Tongue (tissue), 3 donors: ENCODE measurements at places on chromosomes 1 and 21.

DNA sequence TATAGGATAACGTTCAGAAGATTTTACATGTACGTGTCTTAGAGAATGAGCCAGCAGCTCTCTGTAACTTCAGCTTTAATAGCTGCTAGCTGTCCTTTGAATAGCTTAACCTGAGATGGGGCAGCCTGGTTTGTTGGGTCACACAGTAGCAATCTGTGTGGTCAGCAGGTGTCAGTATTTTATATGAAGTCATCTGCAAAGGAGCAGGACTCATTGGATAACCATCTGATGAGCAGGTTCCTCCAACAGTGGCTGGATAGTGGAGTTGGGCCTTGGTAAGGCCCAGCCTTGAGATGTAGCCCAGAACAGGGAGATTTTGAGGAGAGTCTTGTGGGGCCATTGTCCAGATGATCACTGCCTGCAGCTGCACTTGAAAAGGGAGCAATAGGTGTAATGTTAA lies 6.4 kb downstream of the GSTM5 start:
- DNase-seq, result no peak

GRCh38 chr1:147622731-147623130 lies 47.6 kb downstream of the ACP6 start:
- DNase-seq, result no peak

DNA sequence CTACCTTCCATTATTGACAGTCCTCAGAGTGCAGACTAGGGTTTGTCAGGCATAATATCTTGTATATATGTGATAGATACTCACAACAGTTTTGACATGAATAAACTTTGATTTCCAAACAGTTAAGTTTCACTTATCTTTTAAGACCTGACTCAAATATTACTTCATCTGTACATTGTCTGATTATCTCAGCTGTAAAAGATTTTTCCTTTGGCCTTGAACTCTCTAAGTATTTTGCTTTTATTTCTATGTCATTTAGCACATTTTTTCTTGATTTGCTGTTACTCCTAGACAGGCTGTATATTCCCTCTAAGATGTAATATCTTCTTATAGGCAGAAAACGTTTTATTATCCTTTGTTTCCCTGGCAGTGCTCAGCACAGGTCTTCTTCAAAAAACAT lies 65.6 kb upstream of the DMRTA2 start:
- DNase-seq, result no peak

- DNase-seq, result no peak
Measured at GRCh38 chr1:74753104-74753503, 20.2 kb downstream of the TYW3 start.

- no peak for DNase-seq
Measured at GRCh38 chr21:31204801-31205200, 139.3 kb downstream of the TIAM1 start.

GRCh38 chr1:26145041-26145959 lies 13.6 kb upstream of the FAM110D start:
- DNase-seq, result peak; percentile 91

DNA sequence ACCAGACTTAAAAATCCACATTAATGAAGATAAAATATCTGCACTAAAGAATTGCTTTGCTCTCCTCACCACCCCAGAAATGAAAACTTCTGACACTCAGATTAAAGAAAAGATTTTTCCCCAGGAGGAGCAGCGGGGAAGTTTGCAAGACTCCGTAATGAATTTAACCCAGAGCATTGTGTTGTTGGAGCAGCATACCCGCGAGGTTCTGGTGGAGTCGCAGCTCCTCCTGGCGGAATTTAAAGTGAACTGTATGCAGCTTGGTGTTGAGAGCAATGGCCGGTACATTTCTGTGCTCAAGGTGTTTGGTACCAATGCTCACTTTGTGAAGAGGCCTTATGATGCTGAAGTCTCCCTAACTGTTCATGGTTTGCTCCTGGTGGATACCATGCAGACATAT lies 46.4 kb downstream of the VPS13D start:
- DNase-seq, result peak; percentile 57

- no peak for DNase-seq
Measured at GRCh38 chr1:56436912-56437417, 142.4 kb downstream of the PLPP3 start.

DNA sequence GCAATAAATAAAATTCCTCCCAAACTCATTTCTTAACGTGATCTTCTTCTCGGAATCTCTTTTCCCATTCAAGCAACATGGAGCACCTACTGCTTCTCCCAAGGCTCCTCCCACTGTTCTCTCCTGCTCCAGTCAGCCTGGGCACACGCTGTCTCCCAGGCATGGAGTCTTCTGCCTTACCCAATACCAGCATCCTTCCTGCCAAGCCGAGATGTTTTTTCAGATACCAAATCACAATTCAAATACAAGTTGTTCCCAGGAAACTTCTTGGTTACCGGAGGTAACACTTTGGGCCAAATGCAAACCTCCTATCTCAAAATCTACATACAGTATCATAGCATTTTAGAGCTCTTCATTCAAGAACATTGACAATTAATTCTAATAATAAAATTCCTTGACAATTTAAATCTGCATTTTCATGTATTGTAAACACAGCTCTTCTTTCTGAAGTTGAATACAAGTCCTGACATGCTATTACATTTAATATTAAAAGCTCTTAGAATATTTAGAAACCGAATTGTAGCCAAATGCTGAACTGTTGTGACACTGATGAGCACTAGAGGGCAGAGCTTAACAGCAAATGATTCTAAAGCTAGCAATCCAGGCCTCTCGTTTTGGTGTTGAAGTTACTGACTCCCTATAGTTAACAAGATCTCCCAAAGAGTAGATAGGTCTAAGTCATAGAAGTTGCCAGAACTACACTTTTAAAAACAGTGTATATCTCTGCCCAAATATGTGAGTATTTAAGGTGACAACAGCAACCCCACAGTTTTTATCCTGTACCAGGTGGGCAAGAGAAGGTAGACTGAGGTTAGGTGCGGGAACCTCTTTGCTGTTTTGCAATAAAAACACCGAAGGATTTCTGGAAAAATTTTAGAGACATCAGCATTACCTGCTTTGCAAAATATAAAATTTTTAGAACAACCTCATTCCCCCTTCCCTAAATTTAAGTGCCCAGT lies 52.3 kb downstream of the BCAR3 start:
- DNase-seq, result peak; percentile 89

DNA sequence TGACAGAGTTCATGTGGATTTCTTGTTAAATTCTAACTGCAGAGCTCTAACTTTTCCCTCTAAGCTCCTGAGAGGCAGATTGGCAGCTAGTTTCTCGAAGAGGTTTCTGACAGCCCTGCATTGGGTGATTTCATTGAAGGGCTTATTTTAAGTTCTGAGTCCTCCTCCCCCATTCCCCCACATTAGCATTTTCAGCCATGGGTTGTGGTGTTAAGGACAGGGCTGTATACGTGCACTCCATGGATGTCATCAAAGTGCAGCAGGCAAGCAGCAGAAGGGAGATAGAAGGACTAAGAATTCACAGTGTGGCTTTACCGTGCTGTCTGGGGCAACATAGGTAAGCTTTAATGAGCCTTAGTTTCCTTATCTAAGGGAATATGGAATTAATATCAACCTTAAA lies 19.0 kb downstream of the CRYZ start:
- no peak for DNase-seq

DNA sequence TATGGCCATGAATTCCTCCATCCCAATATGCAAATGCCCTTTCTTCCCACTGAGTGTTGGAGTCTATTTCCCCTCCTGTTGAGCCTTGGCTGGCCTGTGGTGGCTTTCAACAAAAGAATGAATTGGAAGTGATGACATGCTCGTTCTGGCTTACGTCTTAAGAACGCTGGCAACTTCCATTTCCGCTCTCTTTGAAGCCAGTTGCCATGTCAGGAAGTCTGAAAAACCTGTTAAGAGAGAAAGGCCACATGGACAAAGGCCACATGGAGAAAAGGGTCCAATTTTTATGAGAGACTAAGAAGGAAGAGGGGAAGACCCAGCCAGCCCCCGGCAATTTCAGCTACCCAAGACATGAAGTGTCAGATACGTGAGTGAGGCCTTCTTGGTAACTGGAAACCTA lies 45.6 kb upstream of the GADD45A start:
- DNase-seq, result no peak

DNA sequence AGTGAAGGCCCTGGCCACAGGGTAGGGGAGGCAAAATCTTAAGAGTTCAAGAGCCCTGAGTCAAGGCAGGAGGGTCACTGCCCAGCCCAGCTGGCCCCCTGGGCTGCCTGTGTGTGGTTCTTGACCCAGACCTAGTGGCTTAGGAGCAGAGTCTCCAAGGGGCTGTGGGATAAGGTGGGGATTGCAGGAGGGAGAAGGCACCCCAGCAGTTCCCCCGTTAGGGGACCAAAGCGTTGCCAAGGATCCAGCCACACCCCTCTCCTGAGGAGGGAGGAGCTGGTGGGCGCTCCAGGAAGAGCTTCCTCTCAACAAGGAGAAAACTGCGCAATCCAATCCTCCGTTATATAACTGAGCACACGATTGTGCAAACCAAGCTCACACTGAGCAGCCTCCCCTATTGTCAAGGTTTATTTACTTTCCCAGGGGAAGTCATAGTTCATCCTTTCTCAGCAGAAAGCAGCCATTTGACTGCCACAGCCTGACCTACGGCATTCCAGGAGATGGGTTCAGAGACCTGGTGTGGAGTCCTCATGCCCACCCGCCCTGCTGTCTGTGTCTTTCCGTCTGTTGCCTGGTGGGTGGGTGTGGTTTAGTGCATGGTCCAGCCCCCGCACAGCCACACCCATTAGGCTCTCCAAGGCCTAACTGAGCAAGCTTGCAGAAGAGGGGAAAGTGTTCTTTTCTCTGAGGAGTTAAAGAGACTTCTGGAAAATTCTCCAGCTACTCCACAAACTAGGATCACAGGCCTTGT lies 3.5 kb downstream of the EPHX1 start:
- peak; percentile 46 for DNase-seq

GRCh38 chr1:153538315-153538821 lies 2.4 kb downstream of the S100A5 start:
- no peak for DNase-seq

DNA sequence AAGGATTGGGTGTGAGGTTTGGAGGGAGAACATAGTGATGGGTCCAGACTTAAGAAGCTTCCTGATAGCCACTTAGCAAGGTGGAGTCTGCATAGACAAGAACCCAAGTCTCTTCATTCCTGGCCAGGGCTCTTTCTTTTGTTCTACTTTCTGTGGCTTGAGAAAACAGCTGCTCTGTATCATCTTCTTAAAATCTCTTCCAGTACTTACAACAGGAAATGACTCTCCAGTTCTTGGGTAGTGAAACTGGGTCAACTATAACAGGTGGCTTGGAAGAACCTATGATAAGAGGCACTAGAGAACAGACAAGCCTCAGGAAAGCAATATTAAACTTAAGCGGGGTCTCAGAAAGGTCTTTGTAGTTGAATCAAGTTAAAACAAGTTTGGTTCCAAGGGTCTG lies 148.1 kb upstream of the USP24 start:
- peak; percentile 53 for DNase-seq

DNA sequence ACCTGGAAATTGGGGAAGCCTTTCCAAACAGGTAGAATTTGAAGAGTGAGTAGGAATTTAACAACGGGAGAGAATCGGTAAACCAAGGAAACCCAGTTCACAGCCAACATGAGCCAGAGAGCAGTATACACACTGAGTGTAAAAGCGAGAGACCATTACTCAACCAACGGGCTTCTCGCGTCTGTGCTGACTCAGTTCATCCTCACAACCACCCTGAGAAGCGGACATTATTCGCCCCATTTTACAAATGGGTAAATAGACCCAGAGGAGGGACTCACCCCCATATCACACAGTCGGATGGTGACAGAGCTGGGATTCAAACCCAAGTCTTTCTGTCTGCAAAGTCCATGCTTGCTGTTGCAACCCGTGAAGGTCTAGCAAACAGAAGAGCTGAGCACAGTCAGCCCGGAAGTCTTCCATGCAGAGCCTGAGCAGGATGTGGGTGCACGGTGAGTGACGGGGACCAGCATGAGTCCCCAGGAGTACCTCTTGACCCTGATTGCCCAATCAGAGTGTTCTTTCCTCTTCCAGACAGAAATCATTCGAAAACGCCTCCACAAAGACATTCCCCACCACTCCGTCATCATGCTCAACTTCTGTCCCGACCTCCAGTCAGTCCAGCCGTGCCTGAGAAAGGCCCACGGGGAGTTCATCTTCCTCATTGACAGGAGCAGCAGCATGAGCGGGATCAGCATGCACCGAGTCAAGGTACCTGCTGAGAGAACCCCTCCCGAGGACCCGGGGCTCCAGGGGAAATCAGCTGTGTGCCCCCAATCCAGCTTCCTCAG lies 32.3 kb downstream of the VWA5B1 start:
- no peak for DNase-seq

GRCh38 chr21:36689324-36689723 lies 9.6 kb upstream of the SIM2 start:
- DNase-seq, result no peak

DNA sequence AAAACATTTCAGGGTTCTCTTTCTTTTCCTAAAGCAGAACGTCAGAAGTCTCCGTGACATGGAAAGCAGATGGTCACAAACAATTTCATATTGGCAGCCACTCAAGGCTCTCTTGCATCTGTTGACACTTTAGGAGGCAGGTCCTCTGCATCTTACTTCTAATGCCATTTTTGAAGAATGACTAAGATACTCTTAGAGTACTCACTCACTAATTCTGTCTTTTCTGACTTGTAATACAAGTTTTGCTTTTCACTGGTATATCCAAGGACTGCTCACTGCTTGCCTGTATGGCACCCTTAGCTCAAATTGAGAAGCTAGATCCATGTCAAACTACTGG lies 68.3 kb downstream of the PRRX1 start:
- peak; percentile 93 for DNase-seq

DNA sequence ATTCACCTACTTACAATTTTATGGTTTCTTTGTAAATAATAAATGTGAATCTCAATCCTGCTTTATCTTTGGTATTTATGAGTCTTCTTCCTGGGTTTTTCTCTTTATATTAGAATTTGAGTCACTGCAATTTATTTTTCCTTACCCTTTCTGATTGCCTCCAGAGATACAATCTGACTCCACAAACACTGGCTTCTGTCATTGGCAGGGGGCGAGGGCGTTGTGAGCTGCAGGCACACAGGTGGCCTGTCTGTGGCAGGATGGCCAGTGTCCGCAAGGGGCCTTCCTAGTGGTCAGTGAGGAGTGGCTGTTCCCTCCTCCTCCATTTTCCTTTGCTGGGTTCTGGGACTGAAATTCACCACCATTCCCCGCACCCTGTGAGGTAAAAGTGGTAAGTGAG lies 2.0 kb upstream of the MTARC1 start:
- DNase-seq, result no peak

- no peak for DNase-seq
Measured at GRCh38 chr21:42193721-42194120, 25.2 kb upstream of the ABCG1 start.

DNA sequence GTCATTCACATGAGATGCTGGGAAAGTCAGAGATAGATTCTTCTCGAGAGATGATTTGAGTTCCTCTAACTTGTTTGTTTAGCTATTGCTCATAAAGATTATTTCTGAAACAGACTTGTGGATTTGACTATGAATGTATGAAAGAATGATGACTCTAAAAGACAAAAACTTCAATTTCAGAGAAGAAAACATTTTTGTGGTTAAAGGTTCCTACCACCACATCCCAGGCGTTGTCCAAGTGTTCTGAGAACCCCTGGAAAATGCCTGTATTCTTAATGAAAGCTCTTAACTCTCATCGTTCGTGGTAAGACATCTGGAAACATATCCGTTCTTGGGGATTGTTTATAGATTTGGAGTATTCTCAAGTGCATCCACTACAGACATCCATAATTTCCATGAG lies 228.7 kb downstream of the BARHL2 start:
- DNase-seq, result no peak

- no peak for DNase-seq
Measured at GRCh38 chr1:173113015-173113741, 62.4 kb upstream of the TNFSF18 start.

GRCh38 chr21:42381347-42381984 lies 14.4 kb downstream of the TMPRSS3 start:
- peak; percentile 16 for DNase-seq

GRCh38 chr21:36705679-36706481 lies 7.0 kb downstream of the SIM2 start:
- no peak for DNase-seq
